Hair follicular keratinocyte (primary cell): ENCODE measurements at places on chromosomes 12 and 14. TPM values are rescaled to one million over a fixed set of nuclear protein-coding genes. Genes with fewer than 3 reads are reported as not detected.

Gene SCNN1A
- 7.7 and 12.3 TPM in 2 replicates for total RNA-seq

Gene TSFM
- 30.2 and 41.5 TPM in 2 replicates for total RNA-seq

Gene RIMBP2
- 0.19 TPM in 1 of 2 replicates, not detected in the other for total RNA-seq

Gene SDR9C7
- 0.31 and 0.57 TPM in 2 replicates for total RNA-seq

Gene KRT2
- total RNA-seq = not detected in 2 replicates

Gene ASCL1
- total RNA-seq = not detected in 2 replicates
